ENCODE measurements at places on chromosomes 3 and 15.

DNA sequence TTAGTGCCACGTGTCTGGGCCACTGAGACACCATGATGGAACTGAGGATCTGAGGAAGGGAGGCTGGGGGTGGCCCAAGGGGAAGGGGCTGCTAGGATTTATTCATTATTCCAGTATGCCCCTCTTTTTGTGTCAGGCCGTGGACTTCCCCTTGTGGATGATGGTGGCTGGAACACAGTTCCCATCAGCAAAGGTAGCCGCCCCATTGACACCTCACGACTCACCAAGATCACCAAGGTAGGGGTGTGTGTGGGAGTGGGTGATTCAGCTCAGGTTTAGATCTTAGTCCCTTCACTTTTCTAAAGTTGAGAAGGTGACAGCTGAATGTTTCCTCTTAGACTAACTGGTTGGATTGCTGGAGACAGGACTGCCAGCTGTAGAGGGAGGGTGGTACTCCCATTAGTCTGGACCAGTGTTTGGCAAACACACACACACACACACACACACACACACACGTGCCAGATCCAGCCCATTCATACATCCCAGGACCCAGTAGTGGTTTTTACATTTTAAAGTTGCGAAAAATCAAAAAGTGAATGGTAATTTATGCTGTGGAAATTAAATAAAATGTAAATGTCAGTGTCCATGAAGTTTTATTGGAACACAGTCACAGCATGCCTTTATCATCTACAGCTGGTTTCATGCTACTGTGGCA, 11.4 kb downstream of the EIF4G1 start:
- no peak for DNase-seq

DNA sequence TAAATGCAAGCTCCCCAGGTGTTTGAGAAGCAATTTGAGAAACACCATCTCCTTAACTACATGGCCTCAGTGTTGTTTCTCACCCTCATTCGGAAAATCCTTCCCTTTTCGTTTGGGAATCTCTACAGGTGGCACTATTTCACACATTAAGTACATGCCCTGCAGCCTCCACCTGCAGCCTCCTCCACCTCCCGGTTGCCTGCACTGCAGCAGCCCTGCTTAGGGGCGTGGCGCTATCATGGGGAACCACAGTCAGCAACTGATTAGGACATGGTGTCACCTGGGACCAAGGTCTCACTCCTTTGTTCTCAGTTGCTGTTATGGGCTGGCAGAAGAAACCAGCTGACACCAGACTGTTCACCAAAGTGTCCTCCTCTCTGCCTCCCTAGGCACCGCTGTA, 11.7 kb upstream of the ZNF774 start:
- no peak for DNase-seq

DNA sequence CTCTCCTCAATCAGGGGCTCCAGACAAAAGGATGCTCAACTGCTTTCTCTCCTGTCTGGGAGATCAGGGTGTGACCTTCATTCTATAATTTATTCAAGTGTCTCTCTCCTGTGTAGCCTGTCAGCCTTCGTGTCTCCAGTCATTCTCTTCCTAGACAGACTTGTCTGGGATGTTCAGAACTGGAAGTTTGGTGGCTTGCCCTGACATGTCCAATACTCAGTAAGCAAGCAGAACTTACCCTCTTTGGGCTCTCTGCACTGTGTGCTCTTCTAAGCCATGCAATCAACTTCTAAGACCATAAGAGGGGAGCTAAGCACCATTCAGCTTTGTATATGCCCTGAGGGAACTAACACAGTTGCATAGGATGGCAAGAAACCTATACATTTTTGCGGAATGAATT, 14.1 kb downstream of the ACKR2 start:
- no peak for DNase-seq

DNA sequence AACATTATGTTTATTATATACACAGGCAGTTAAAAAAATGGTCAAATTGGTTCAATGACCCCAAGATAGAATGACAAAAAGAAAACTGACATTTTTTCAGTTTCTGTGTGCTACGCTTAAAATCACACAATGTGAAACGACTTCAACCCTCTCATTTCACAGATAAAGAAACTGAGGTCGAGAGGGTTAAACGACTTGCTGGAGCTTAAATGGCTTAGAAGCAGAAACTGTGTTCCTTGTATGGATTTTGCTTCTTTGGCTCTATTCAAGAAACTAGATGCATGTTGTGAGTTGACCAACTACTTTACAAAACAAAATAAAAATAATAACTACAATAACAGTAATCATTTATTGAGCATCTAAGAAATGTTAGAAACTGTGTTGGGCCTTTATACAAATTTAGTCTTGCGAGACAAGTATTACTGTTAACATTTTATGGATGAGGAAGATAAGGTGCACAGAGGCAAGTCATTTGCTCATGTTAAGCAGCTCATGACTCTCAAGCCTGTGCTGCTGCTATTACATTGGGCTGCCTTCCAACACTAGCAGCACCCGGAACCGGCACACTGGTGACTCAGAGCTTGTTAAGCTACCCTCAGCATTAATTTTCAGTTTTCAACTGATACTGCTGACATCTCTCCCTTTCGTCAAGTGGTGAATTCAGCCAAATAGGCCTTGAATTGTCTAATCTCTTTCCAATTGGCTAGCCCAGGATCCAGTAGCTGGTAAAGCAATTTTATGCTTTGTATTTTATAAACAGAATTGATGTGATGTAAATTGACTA, 487.6 kb downstream of the NAALADL2 start:
- DNase-seq: no peak

DNA sequence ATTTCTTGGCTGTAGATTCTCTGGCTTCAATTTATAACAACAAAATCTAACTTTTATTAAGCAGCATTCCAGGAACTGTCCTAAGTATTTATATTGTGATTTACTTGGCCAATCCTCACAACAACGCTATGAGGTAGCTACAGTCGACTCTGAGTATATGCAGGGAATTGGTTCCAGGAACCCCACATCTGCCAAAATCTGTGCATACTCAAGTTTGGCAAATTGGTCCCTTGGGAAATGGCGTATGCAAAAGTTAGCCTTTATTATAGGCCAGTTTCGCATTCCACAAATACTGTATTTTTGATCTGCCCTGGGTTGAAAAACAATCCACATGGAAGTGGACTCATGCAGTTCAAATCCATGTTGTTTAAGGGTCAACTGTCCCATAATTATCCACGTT, 53.9 kb downstream of the RAP2B start:
- no peak for DNase-seq

DNA sequence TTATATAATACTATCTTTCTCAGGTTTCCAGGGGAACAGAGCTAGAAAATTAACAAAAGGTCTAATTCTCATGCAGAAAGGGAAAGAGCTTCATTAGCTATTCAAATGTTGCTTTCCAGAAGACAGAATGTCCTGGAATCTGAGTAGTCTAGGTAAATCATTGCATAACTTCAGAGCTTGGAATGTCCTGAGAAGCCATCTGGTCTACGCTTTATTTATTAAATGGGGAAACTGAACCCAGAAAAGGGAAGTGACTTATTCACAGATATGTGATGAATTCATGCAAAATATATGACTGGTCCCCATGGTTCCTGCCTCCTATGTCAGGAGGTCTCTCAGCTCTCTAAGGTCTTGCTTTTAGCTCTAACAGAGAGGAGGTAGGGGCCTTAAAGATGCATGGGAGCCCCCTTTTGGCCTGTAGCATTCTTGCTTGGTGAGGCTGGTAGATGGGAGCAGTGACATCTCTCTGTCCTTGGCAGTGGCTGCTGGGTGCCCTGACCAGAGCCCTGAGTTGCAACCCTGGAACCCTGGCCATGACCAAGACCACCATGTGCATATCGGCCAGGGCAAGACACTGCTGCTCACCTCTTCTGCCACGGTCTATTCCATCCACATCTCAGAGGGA, 99.2 kb downstream of the CEMIP start:
- no peak for DNase-seq

DNA sequence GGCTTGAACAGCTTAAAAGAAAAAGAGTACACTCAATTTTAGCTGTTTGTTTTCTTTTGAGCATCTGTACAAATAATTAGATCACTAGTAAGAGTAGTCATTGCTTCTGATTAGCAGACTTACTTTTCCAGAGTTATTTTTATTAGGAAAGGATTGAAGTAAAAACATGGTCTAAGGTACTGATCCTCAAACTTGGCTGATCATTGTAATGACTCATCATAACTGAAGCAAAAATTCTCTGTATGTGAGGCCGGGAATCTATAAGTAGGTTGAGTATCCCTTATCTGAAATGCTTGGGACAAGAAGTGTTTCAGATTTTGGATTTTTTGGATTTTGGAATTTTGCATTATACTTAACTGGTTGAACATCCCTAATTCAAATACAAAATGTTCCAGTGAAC, 12.4 kb downstream of the NMD3 start:
- no peak for DNase-seq

DNA sequence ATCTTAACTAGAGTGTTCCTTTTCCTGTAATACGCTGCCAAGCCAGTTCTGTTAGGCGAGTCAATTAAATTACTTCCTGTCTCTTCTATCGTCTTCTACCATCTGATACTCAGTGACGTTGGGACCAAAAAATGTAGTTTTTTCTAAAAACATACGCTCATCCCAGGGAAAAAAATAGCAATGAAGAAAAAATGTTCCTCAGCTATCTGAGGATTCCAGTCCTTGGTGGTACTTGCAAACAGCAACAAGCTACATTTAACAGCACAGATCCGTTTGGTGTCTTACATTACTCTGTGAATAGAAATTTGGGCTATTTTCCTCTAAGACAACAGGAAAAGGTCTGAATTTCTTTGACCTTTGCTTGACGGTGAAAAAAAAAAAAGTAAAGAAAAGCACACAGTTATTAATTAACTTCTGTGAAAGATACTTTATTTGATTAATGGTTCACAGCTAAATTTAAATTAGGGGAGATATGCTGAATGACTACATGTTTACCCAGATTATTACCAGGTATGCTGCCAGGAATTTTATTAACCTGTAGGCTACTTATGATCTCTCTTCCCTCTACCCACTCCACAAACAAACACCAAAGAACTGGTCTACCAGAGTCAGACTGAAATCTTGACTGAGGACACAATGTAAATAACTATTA, 254.4 kb upstream of the ZPLD1 start:
- no peak for DNase-seq

DNA sequence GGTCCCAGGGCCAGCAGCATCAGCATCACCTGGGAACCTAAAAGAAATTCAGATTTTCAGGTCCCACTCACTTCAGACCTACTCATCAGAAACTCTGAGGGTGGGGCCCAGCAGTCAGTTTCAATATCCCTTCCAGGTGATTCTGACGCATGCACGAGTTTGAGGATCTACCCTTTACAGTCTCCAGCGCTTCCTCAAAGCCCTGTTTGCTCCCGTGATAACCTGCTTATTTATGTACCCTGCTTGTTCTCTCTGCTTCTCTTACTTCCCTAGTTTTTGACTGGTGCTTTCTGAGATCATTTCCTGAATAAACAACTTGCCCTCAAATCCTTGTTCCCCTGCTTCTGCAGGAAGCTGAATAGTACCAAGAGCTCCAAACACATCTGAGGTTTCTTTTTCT, 245.3 kb downstream of the ZNF621 start:
- no peak for DNase-seq

- no peak for DNase-seq
Observed at GRCh38 chr3:33167716-33168336, 50.8 kb downstream of the SUSD5 start.

DNA sequence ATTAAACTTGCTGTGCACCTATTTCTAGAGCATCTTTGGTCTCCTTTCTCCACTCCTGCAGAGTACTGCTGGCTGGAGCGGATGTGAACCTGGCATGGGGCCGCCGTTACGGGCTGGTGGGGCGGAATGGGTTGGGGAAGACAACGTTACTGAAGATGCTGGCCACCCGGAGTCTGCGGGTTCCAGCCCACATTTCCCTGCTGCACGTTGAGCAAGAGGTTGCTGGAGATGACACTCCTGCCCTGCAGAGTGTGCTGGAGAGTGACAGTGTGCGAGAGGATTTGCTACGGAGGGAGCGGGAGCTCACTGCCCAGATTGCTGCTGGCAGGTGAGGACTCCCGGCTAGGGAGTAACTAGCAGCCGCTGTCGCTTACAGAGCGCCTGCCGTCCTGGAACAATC, 2.1 kb downstream of the ABCF3 start:
- DNase-seq: no peak

GRCh38 chr3:120649830-120650233, 32.2 kb downstream of the HGD start:
- DNase-seq: no peak

DNA sequence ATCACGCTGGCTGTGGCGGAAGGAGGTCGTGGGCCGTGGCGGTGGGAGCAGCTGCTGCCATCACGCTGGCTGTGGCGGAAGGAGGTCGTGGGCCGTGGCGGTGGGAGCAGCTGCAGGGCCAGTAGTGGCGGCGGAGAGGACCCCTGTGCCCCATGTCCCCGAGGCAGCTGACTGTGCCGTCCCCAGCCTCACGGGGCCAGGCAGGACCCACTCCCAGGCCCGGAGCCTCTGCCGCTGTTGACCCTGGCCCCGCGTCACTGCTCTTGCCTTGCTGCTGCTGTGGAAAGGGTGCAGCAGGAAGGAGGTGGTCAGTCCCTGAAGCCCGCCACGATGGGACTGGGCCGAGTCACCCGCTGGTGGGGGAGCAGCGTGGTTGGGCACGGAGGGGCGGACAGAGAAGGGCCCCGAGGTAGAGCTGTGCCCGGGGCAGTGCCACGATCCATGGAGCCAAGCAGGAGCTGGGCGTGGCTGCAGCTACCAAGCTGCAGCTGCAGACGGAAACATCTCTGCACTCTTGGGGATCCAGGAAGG, 71.2 kb downstream of the GLB1 start:
- no peak for DNase-seq
